ENCODE measurements at places on chromosomes 12 and 14.
A peak's percentile ranks its signal among the peaks of the same experiment; 100 is the strongest.

DNA sequence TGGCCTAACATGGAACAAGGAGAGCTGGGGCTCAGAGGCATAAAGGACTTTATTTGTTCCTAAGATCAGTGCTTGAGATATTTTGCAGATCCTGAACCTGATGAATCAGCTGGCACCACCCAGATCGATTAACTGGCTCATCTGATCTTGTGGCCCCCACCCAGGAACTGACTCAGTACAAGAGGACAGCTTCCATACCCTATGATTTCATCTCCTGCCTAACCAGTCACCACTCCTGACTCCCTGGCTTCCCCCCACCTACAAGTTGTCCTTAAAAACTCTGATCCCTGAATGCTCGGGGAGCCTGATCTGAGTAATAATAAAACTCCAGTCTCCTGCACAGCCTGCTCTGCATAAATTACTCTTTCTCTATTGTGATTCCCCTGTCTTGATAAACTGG is 5.1 kb downstream of the C12orf56 start:
- no peak for DNase-seq

- DNase-seq, result no peak
Observed at GRCh38 chr14:74249433-74250375, 10.5 kb downstream of the VSX2 start.

DNA sequence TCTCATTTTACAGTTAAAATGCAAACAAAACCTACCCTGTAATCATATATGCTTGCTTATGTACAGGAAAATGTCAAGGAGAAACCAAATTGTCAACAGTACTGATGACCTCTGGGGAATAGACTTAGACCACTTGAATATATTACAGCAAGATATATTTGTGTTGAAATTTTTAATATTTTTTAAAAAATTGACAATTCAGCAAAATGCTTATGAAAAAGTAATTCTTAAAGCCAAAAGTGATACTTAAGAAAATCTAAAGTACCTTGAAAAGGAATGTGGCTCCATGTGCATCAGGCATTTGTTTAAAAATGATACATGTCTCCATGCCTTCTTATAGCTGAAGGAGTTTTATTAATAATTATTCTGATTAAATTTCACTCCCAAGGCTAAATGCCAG is 49.2 kb downstream of the PTPN21 start:
- no peak for DNase-seq

DNA sequence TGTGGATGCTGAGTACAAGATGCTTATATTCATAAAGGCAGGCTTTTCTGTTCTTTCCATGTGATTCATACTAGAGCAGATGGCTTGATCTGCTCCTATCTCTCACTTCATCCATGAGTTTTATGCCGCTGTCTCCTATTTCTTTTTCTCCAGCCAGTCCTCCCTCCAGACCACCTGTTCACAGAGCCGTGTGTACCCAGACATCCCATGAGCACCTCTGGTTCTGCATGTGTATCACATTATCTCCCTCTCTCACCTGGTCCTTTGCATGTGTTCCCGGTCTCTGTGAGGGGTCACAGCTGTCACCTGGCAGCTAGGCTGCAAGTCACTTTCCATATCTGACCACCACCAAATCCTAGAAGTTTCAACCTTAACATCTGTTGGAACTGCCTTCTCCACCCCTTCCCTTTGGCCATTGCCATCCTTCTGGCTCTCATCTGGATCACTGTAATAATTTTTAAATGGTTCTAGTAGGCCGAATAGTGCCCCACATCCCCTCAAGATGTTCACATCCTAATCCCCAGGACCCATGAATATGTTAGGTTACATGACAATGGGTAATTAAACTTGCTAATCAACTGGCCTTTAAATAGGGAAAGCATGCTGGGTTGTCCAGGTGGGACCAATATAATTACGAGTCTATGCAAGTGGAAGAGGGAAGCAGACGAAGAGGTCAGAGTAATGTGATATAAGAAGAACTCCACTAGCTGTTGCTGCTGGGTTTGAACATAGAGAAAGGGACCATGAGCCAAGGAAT is 168.1 kb downstream of the SNAPC1 start:
- no peak for DNase-seq

DNA sequence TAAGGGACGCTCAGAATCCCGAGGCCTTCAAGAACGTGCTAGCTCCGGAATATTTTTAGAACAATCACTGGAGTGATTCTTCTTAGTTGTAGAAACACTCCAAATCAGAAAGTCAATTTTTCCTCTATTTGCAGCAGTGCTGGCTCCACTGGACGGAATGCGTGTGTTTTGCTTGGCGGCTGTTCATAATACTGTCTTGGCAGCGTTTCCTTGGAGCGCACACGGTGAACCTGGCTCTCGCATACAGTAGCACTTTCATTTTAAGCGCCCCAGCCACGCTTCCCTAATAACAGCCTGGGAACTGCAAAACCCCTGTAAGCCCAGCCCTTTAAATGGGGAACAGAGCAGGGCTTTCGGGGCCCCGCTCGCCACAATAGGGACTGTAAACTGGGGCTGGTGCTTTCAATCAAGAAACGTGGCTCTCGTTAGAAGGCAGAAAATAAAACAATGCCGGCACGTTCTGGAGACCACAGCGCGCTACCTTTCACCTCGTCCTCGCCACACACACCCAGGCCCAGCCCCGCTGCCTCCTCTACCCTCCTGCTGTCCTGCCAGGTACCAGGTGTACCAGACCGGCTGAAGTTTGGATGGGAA is 79.9 kb downstream of the BCL11B start:
- DNase-seq, result peak; percentile 24

DNA sequence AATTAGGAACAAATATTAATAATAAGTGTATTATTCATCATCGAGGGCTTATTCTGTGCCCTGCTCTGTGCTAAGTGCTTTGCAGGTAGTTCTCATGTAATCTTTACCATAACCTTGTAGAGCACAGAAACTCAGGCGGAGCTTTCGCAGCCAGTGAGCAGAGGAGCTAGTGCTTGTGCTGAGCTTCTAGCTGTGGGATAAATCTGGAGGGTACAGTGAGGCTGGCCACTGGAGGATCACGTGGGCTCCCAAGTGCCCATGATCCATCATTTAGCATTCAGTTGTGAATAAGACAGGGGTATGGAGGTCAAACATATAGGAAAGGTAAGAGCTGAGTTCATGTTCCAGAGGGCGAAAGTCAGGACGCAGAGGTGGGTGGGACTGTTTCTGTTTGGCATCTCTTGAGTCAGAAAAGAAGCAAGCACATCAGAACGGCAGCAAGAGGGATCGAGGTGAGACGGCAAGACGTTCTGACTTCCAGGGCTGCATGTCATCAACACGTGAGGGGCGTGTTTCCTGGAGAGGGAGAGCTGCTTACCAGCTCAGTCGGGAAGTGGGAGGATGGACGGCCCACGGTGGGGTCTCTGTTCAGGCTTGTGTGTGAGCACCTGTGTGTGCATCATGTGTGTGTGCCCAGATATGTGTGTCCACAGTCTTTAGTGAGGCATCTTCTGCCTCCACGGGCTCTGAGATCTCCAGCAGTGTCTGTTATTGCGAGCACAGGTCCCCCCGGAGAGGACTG is 16.8 kb upstream of the KRT80 start:
- DNase-seq, result no peak

DNA sequence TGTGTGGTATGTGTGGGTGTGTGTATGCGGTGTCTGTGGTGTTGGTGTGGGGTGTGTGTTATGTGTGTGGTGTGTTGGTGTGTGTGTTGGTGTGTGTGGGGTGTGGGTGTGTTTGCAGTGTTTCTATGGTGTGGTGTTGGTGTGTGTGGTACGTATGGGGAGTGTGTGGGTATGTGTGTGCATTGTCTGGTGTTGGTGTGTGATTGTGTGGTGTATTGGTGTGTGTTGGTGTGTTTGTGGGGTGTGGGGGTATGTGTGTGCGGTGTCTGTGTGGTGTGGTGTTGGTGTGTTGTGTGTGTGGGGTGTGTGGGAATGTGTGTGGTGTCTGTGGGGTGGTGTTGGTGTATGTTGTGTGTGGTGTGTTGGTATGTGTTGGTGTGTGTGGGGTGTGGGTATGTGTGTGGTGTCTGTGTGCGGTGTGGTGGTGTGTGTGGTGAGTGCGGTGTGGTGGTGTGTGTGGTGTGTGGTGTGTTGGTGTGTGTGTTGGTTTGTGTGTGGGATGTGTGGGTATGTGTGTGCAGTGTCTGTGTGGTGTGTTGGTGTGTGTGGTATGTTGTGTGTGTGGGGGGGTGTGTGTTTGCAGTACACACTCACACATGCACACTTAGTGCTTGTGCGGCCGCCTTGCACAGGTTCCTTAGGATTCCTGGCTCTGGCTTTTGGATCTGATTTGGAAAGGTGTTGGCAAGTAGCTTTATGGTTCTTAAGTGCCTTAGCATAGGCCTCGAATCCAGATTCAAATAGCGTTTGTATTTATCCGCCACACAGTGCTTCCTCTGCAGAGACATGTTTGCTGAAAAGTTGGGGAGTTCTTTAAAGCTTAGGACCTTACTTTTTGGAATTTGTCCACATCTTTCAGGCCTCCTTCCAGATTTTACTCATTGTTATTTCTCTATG is 16.4 kb downstream of the MLXIP start:
- no peak for DNase-seq

GRCh38 chr12:42262271-42262670 is 24.2 kb upstream of the YAF2 start:
- no peak for DNase-seq

- DNase-seq, result no peak
Observed at GRCh38 chr12:127194176-127194575, 1072.8 kb upstream of the TMEM132C start.

- DNase-seq, result no peak
Observed at GRCh38 chr12:19120795-19121194, 8.7 kb upstream of the PLEKHA5 start.
